WTC11 (cell line): ENCODE measurements at places on chromosomes 7 and 10. TPM values are rescaled to one million over a fixed set of nuclear protein-coding genes. Genes with fewer than 3 reads are reported as not detected.

- no peak for DNase-seq
Observed at GRCh38 chr10:67912331-67912946, 28.0 kb downstream of the SIRT1 start.

- no peak for DNase-seq
Observed at GRCh38 chr7:103121641-103122040, 27.3 kb downstream of the NAPEPLD start.

DNA sequence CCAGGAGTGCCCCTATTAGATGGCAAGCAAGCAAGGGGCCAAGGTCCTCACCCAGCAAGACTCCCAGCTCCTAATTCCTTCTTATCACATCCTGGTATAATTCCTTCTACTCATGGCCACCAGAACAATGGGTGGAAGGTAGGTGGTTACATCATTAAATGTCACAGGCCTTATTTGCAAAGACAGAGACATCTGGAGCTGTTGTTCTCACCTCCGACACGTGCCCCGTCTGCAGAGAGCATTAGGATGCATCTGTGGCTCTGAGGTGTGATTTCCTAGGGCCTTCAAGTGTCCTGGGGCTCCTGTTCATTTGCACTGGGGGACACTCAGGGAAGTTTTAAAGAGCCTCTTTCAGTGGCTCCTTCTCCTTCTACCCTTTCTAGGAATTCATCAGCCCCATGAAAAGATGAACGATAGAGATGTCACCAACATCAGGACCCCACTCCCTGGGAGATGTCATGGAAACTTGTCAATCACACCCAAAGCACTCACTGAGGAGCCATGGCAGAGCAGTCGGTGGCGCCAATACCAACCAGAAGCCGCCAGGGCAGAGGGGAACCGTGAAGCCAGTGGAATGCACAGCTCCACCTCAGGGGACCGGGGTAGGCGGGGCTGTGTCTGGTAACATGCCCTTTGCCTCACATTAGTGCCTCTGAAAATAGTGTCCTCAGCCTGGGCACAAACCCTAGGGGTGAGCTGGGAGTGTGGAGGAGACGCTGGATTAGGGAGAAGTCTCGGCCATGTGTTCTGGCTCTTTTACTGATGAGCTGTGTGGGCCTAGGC lies 2.9 kb upstream of the ATP6V0E2 start:
- DNase-seq: no peak

Gene SPRN
- total RNA-seq: 0.27 to 0.59 TPM (median 0.32 TPM) in 3 replicates

DNA sequence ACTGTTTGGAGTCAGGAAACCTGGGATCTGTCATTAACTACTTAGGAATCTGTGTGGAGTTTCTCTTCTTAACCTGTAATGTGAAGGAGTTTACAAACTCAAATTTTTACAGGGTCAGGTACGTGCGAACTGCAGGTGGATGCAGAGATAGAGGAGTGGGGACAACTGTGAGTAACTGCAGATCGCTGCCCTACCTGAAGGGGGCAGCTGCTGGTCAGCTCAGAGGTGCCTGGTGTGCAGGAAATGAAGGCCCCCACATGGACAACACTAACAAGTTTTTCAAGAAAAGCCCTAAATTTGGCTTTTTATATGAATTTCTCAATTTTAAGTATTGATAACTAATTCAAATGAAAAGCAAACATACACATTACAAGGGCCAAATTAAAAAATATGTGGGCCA lies 380.0 kb downstream of the REEP3 start:
- DNase-seq: peak; percentile 55
